ENCODE measurements at places on chromosomes 3 and 15.

GRCh38 chr3:37715358-37715757 lies 146.3 kb upstream of the CTDSPL start:
- DNase-seq, result no peak

DNA sequence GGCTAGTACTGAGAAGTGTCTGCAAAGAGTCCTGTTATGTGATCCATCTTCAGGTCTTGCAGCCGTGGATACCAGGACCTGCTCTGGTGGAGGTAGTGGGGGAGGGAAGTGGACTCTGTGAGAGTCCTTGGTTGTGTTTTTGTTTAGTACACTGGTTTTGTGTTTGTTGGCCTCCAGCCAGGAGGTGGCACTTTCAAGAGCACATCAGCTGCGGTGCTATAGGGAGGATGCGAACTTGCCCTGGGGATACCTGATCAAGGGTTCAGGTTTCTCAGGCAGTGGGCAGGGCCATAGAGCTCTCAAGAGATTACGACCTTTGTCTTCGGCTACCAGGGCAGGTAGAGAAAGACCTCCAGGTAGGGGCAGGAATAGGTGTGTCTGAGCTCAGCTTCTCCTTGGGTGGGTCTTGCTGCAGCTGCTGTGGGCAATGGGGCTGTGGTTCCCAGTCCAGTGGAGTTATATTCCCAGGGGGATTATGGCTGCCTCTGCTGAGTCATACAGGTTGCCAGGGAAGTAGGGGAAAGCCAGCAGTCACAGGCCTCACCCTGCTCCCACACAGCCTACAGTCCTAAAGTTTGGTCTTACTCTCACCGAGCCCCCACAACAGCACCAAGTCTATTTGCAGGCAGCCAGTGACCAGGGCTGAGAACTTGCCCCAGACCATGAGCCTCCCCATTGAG lies 132.8 kb upstream of the NPHP3 start:
- DNase-seq, result no peak

- no peak for DNase-seq
Measured at GRCh38 chr3:73624821-73625665, at the start of gene PDZRN3. Gene PDZRN3, minus strand, starts transcription at chr3:73624941.

GRCh38 chr3:49339581-49339940 lies 292 bp downstream of the USP4 start:
- DNase-seq, result no peak

DNA sequence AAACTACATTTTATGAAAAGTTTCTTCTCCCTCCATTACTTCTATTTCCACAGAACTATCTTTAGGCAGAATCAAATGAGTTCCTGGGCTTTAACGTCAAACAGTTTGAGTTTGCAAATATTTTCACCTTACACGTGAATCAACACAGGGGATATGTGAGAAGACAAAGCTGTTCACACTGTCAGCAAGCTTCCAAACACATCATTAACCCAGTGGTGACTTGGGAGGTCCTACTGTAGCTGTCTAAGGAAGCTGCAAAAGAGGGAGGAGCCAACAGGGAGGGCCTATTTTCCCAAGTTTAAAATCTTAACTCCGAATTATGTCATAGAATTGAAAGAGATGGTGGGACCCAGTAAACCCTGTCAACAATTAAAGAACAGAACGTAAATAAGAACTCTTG lies 337.8 kb upstream of the DNAJC19 start:
- DNase-seq, result no peak

DNA sequence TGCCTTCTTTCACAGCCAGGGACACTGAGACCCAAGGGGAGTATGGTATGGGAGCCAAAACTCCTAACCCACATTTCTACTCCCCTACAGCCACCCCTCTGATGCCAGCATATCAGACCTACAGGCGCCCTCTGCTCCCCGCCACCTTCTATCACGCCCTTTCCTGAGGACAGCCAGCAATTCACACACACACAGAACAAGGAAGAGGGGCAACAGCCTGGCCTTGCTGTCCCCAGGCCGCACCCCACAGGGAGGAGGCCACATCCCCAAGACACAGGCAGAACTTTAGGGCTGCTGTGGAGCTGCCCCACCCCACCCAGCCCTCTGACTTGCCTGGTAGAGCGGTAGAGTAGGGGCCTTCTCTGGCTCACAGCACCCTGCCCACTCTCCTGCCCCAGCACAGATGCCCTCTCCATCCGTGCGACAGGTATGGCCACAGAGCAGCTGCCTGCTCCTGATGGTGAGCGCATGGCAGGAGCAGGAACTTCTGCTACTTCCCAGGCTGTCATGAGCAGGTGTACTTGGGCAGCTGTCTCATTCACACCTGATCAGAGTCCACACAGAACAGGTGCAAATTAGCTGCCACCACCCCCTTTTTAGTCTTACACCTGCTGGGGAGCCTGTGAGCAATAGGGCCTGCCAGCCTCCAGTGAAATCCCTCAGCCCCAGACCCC lies 33.4 kb downstream of the CCDC33 start:
- no peak for DNase-seq
